HTR-8/SVneo (cell line): ENCODE measurements at places on chromosomes 12 and 14.

- DNase-seq, result no peak
These were observed 2.1 kb upstream of the FOXG1 start for GRCh38 chr14:28764257-28765160.

GRCh38 chr14:74155287-74155686 lies 70.5 kb downstream of the LIN52 start:
- DNase-seq, result no peak

DNA sequence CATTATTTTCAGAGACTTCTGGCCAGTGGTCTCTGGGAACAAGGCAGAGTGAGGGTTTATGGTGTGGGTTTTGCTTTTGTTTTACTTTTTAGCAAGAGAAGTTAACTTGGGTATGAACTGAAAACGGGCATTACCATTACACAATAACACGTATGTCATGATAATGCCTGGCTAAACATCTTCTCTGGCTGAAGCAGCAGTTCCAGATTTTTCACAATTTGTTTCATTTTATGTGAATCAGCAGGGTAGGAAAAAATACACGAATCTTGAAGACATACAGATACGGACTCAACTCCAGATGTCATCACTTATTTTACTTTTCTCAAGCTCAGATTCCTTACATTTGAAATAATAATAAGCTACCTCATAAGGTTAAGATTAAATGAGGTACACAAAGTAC lies 2.5 kb upstream of the PCNX4 start:
- no peak for DNase-seq

DNA sequence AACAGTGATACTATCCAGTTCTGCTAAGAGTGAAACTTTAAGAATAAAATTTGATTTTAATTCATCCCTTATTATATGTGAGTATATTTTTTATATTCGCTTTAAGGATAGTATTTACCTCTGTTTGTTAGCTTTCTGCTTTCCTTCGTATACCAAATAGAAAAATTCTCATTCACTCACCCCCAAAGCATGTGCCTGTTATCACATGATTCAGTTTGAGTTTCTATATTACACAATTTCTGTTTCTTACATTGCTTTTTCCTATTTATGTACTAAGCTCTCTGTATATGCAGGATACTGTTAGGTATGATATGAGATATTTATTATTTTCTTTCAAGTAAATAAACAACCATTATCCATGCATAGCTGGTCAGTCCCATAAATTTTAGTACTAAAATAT lies 275.2 kb downstream of the FBXL14 start:
- DNase-seq, result no peak

GRCh38 chr12:127416796-127417195 lies 850.2 kb upstream of the TMEM132C start:
- no peak for DNase-seq

DNA sequence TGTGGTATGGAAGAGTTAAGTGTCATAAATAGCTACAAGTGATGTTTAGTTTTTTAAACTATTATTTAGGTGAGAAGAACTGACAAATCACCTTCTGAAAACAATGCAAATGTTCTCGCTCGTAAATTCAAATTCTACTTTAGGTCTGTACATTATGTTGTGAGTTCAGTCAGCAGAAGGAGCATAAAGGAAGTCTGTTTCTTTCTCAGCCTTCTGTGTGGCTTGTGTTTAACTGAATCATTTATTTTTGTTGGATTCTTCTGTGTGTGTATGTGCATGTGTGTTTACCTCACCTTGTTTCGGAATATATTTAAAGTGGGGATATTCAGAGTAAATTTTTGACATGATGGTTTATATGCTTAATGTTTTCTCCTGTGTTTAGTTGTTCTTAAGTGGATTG lies 285.9 kb downstream of the TMTC2 start:
- no peak for DNase-seq

DNA sequence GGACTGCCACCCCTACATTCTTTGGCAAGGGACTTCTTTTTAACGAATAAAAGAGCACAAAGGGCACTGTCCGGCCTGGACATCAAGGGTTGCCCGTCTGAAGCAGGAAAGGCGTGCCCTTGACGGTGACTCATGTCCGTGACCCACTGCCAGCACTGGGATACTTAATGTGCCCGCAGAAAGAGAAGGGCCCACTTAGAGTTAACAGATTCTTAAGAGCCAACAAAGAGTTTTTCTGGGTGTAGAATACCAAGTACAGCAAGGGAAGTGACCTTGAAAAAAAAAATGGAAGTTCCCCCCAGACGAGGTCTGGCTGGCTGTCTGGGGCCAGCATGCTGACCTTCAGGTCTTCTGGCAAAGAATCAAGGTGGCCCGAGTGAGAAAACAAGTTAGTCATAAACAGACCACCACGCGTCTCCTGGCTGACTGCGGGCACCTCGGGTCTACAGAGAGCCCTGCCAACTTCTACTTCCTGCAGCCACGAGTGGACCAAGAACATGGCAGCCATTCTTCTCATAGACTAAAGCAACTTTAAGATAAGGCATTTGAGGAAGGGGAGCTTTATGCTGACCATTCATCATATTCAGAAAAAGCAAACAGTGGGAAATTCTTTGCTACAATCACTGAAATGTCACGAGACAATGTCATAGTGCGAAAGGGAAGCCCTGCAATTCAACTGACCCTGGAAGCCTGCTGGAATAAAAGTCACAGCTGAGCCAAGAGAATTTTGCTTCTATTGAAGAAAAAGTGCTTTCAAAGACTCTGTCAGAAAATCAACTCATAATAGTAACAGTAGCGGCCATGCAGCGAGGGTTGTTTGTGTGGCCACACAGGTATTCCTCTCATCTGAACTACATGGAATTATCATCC lies 10.5 kb upstream of the SELPLG start:
- DNase-seq, result no peak

- DNase-seq, result no peak
These were observed 60.7 kb downstream of the SLC38A6 start for GRCh38 chr14:61041704-61042103.

DNA sequence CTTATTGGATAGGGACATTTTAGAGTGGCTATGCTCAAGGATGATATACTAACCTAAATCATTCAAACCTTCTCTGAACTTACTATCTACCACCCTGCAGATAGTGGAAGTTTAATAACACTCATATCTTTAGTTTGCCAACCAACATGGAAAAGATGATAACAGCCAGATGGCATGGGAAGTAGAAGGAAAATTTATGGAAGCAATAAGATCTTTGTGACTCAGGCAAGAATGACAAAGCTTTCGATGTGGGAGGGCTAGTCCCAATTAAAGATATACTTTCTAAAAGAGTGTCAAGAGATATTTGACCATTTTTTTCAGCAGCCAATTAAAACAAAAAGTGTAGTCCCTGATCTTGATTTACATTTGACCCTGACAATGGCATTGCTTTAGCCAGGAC lies 631.7 kb downstream of the RPS29 start:
- DNase-seq, result no peak

DNA sequence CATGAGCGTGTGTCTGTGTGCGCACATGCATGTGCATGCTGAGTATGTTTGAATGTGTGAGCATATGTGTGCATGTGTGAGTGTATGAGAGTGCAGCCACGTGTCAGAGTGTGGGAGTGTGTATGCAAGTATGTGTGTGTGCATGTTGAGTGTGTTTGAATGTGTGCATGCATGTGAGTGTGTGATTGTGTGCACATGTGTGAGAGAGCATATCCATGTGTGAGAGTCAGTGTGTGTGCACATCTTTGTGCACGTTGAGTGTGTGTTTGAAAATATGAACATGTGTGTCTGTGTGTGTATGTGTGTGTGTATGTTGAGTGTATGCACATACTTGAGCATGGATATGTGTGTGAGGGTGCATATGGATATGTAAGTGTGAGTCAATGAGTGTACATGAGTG lies 730.8 kb downstream of the VRK1 start:
- no peak for DNase-seq

DNA sequence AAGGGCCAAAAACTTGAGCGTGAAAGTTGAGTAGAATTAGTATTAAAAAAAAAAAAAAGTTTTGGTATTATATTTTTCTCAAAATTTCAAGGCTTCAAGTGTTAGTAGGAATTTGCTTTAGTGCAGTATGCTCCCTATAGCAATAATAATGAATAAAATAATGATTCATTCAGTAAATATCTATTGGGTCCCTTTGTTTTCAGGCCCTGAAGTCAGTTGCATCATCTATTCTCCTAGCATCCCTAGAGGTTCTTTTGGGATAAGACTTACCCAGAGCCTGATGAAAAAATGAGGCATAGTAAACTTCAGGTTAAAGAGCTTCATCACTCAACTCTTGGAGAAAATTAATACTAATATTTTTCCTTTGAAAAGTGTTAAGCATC lies 1.1 kb downstream of the KMT5A start:
- no peak for DNase-seq

DNA sequence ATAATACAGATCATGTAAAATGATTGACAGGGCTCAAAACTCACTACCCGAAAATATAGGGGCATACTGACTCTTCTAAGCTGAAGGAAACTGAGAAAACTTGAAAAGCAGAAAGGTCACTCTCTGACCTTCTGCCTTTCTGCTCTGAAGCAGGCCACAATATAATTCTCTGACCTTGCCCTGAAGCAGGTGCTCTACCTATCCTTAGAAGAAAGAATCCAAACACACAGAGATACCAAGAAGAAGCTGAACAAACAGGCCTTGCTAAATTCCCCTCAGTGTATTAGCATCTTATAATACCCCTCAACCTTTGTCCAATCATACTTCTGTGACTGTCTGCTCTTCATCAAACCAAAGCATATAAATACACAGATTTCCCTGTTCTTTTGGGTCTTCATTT lies 60.9 kb upstream of the BBS10 start:
- no peak for DNase-seq

- DNase-seq, result peak; percentile 56
These were observed 20.0 kb downstream of the MAP3K9 start for GRCh38 chr14:70789361-70789760.

DNA sequence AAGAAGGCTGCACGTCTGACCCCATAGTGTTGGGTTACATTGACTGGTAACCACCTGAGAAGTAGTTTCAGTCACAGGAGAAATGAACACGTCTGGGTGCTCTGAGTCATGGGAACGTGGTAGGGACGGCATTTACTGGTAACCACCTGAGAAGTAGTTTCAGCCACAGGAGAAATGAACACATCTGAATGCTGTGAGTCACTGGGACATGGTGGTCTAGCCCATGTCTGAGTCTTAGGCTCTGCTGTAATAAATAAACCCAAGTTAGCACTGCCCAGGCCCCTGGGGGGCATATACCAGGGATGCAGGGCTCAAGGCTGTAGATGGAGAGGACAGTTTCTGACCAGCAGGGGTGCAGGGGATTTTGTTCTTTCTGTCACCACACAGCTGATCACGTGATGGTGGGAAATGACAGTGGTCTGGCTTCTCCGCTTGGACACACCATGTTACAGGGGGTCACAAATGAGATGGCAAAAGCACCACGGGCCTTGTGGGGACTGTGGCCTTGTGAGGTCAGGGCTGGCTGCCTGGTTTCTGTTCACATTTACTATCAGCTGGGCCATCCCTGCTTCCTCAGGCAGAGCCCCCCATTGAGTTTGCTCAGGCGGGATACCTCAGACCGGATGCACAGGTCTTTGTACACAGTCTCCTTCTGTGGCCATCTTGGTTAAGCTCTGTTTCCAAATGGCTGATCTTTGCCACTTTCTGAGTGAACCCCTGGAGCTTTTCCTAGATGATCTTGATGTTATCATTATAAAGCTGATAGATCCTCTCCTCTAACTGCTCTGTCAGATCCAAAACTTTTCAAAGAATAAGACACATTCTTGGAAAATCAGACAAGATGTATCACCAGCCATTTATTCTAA lies 9.8 kb upstream of the C12orf42 start:
- DNase-seq, result no peak

DNA sequence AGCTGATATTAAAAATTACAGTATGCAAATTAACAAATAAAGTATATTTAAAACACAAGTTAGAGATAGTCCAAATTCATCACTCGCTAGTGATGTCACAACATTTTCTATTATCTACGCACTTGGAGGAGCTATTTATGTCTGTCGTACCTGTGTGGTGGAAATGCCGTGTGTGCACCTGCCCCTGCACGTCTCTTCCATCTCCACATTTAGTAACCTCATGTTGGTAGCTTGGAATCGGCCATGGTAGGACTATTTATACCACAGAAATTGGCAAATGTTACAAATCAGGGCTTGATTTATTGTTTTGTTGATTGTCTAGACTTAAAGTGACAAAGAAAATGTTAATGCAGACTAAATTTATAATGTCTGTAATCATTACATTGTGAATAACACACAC lies 62.6 kb upstream of the NTF3 start:
- DNase-seq, result no peak

GRCh38 chr14:96130854-96131253 lies 73.8 kb upstream of the BDKRB2 start:
- no peak for DNase-seq

DNA sequence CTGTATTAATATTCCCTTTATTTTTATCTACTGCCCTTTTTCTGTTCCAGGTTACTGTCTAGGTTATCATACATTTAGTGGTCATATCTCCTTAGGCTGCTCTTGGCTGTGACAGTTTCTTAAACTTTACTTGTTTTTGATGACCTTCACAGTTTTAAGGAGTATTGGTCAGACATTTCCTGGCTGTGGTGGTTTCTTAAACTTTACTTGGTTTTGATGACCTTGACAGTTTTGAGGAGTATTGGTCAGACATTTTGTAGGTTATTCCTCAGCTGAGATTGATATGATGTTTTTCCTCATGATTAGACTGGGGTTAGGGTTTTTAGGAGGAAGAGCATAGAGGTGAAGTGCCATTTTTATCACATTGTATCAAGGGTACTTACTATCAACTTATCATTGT lies 36.4 kb downstream of the CCDC91 start:
- DNase-seq, result no peak

DNA sequence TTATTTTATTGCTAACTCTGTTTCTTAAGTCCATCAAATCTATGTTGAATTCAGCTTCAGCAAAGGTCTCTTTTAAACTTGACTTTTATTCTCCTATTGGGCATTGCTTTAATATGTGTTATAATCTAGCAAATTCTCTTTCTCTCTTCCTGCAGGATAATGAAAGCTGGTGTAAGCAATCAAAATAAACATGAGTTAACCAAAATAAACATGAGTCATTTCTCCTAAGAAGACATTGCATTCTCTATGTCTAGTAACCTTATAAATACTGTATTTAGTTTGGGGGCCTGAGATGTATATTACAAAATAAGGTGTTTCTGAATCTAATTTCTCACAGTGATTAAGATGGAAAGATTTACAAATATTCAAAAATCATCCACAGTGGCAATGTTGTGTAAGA lies 739.1 kb upstream of the ATXN7L3B start:
- no peak for DNase-seq

GRCh38 chr12:107318806-107319532 lies 225.6 kb upstream of the CRY1 start:
- DNase-seq, result no peak

DNA sequence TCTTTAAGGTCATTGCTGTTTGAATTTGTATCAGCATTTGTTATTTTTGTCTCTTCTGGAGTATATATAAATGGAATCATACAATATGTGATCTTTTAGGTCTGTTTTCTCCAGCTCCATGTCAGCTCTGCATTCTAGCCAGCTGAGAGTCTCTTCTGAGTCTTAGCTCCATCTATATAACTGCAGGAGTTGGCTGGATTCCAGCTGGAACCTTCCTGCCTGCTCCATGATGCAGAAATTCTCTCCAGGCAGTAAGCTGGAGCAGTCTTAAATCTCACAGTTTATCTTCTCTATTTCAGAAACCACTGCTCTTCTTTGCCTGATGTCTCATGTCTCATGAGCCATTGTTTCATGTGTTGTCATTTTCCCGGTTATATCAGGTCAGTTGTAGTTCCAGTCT lies 827.6 kb downstream of the NRXN3 start:
- DNase-seq, result no peak

- no peak for DNase-seq
These were observed 29.2 kb downstream of the ALG10 start for GRCh38 chr12:34051486-34051885.

GRCh38 chr14:70816525-70816924 lies 7.2 kb upstream of the MAP3K9 start:
- no peak for DNase-seq
